Anterior cingulate cortex (tissue), 58 donors: ENCODE measurements at places on chromosomes 5 and 9.

DNA sequence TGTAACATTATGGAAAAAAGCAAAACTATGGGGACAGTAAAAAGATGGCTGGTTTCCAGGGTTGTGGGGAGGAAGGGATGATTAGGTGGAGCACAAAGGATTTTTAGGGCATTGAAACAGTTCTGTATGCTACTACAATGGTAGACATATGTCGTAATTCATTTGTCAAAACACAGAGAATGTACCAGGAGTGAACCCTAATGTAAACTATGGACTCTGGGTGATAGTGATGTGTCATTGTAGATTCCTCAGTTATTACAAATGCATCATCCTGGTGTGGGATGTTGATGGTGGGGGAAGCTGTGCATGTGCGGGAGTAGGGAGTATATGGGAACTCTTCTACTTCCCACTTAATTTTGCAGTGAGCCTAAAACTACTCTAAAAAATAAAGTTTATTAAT lies 135.0 kb upstream of the GABRP start:
- no peak for DNase-seq

DNA sequence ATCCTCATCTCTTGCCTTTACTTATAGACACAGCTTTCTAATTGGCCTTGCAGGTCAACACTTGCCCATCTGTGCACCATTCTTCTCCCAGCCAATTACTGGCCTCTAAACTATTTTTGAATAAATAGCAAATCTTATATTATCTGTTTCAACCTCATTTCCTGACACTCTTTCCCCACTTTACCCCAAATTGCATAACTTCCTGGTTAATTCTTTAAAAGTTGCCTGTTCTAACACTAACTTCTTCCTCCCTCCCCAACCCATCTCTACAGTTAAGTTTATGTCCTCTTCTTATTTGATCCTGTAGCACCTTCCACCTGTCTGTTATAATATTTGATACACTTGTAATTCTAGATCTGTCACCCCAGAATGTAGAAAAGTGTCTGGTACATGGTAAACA lies 372.1 kb downstream of the PDE4D start:
- no peak for DNase-seq

DNA sequence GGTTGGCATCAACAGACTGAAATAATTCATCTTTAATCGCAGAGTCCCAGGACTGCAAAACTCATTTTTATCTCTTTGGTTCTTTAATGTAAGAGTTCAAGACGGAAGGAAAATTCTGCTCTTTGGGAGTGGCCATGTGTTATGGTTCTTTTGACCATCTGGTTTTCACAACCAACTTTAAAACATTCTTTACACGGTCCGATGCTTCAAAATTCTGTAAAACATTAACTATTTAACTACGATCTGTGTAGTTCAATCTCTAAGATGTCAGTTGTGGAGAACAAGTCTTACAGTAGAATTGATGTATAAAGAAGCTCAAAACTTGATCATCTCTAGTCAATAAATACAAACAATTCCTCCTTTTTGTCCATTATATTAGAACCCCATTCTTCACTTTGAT lies 83.0 kb downstream of the CMYA5 start:
- no peak for DNase-seq

- no peak for DNase-seq
These were observed 8.4 kb downstream of the IGFBPL1 start for GRCh38 chr9:38415856-38416255.

DNA sequence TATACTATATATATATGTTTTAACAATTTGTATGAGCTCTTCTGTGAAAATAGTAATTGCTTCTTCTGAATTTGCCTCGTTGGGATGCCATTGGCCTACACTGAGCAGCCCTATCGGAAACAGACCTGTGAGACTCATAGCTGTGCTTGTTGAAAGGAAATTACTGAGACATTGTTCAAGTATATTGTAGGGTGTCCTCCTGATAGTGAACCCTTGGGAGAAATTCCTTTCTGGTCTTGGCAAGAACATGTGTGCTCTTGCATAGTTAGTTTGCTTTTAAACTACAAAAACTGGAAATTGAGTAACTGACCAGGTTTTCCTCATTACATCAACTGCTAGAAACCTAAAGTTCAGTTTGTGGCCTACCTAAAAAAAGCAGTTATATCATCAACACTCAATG lies 160.9 kb downstream of the LURAP1L start:
- DNase-seq: no peak

DNA sequence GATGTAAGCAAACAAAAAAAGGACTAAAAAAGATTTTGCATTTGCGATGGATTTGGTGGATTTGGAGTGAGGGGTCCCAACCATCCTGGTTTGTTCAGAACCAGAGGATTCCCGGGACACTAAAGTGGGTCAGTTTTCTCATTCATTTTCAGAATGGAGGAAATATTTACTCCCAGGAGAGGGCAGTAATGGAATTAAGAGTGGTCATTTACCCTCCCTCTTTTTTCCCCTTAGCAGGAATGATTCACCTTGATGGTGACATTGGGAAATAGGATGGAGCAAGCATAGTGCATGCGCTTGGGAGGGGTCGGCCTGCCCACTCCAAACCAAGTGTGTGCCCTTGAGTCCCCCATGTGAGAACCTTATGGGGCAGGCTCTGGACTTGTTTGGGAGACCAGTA lies 164.2 kb upstream of the PUM3 start:
- no peak for DNase-seq

DNA sequence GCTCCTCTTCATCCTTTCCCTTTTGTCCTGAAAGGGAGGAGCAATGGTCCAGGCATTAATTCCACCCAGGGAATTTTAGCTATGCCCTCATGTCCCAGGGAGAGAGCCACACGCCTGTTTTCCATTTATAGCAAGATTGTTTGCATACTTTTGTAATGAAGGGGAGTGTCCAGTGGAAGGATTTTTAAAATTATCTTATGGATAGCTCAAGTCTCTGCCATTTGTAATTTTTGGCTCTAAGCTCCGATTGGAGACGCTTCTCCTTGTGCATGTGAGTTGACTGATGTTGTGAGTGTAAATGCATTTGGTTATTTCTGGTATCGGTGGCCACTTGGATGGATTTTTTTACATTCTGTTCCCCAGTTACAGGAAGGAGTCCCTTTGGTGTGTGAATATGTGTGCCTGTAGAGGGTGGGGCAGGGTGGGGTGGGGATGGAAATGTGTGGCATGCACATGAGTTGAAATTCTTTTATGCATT lies 7.2 kb upstream of the RPL26L1 start:
- no peak for DNase-seq

DNA sequence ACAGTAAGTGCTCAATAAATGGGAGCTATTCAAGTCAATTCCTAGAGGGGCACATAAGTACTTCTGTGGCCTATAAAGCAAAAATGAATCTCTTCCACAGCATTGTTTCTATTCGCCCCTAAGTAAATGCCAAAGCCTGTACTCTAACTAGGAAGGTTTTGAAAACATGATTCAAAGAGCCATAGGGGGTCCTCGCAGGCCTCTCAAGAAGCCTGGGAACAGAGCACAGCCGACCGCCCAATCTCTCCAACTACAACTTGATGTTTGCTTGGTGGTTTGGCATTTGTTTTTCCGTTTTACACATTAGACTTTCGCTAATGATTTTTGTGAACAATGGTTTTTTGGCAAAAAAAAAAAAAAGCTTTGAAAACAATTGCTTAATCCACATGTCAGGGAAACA lies 19.4 kb downstream of the EFNA5 start:
- DNase-seq: no peak

DNA sequence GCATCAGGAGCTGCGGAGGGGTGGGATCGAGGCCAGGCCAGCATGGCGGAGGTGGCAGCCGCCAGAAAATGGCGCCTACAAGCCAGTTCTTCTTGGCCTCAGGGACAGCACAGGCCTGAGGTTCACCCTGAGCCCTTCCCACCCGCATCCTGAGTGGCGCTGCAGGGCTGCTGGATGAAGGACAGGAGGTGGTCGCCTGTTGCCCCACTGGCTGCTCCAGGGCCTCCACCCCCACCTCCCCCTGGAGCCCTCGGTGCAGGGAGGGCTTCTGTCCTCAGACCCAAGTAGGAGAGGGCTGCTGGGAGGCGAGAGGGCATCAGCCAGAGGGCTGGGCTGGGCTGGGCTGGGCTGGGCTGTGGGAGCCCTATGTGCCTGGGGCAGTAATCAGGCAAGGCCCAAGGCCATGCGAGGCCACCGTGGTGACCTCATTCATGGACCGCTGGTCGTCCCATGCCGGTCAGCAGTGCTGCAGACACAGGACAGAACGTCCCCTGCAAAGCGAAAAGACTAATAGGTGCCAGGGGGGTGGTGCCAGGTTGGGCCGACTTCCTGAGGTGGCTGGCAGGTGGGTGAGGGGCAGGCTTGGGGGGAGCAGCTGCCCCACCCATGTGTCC lies 13.8 kb downstream of the GPSM1 start:
- DNase-seq: no peak

DNA sequence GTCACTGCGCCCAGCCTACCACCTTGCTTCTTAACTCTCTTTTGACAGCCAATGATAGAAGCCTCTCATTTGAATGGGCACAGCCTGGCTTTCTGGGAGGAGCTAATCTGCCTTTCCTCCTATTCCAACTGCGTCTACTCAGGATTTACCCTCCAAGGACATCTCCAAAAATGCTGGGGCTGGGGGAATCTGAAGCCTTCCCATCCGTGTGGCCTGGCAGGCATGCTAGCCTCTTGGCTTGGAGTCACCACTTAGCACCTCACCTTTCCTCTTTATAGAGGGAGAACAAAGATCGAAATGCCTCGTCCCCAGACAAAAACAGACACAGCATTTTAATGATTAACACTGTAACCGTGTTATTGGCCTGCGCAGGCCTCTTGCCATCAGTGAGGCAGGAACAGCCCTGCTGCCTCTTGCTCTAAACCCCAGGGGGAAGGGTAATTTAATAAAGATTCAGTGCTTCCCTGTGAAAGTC lies 108.2 kb upstream of the KLF4 start:
- DNase-seq: no peak

DNA sequence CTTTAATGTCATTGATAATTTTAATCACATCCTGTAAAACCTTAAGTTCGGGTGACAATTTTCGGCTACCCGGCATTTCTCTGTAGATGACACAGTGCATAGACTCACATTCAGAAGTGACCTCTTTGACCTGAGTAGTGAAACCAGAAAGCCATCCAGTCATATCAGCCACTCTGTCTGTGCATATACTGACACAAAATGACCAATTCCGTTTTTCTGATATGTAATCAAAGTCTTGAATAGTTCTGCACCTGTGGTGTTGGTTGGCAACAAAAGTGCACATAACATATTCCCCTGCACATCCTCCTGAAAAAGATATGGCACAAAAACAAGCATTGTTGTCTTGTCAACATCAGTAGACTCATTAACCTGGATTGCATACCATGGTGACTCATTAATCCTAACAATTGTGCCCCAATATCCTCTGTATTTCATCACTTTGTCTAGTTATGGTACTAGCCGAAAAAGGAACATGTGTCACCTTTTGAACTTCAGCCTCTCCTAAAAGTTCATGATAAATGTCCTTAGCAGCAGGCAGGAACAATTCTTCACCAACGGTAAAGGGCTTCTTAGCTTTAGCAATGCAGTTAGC lies 4.6 kb upstream of the HNRNPA0 start:
- no peak for DNase-seq

- DNase-seq: no peak
These were observed 243.5 kb downstream of the ENC1 start for GRCh38 chr5:74396913-74397622.

DNA sequence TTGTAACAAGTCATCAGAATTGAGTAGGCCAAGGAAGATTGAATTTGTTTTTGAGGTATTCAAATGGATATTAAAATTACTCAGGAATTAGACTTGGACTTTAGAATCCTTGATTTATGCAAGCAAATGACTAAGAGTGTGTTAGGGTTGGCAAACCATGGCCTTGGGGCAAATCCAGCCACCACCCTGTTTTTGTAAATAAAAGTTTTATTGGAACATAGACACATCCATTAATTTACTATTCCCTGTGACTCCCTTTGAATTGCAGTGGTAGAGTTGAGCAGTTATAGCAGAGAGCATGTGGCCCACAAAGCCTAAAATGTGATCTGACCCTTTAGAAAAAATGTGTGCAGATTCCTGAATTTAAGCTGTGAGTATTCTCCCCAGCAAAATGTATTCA lies 115.6 kb downstream of the WDR70 start:
- no peak for DNase-seq

DNA sequence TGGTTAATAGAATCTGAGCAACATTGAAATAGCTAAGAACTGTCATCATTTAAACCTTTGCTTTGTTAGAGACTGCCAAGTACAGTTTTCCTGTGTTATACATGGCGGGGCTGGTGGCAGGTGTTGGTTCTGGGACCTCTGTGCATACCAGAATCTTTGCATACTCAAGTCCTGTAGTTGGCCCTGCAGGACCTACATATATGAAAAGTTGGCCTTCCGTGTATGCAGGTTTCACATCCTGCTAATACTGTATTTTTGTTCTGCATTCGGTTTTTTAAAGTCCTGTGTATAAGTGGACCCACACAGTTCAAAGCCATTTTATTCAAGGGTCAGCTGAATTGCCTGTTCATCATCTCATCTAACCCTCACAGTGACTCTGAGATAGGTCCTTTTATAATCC lies 36.4 kb downstream of the LARP1 start:
- DNase-seq: no peak

GRCh38 chr5:127561254-127561653 lies 43.8 kb downstream of the PRRC1 start:
- DNase-seq: no peak

DNA sequence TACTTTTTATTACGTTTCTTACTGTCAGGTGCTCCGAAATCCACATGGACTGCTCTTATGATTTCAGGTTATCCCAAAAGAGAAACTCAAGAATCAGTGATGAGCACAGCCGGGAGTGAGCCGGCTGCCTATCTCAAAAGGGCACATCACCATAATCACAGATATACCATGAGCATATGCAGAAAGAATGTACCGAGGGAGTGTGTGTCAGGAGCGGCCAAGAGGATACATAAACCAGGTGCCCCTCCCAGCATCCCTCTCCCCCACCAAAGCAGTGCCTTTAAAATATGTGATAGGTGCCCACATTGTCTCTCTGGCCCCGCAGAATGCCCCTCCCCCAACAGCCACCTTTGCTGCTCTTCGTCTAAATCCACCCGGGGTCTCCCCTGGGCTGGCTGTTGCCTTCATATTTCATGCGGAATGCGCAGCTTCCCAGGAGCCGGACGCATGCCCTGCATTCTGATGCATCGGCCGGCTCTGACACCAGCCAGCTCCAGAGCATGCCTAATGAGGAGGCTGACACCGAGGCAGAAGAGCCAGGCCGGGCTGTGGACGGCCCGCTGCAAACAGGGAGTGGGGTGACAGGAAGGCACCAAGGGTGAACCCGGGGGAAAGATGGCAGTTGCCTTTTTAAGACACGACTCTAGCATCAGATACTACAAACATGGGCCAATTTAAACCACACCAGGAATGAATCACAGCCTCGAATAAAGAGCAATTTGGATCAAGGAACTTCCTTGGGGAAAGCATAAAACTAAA lies 652.3 kb downstream of the BNC2 start:
- no peak for DNase-seq

GRCh38 chr5:63262185-63262981 lies 683.8 kb downstream of the LRRC70 start:
- no peak for DNase-seq

DNA sequence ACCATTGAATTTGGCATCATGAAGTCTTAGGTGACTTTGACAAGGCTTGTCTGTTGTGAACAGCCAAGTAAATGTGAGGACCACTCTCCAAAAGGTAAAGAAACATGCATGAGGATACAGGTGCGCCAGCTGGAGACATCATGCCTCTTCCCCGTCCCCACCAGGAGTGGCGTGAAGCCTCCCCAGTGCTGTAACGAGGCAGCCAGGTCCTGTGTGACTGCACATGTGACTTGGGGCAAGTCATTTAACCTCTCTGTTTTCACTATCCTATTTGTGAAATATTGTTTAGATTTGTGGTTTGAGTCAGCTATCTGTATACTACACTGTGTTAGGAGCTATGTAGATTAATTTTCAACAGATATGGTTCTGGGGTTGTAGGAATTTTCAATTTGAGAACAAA lies 65.0 kb downstream of the DOCK8 start:
- no peak for DNase-seq
